Stimulated activated CD8-positive, alpha-beta memory T cell treated with anti-CD3 and anti-CD28 coated beads, Interleukin-15, amount 100 ng/mL, for 24 hours (primary cell): ENCODE measurements at places on chromosomes 2 and 18.

- DNase-seq = no peak
These were observed 55.0 kb downstream of the ODC1 start for GRCh38 chr2:10392951-10393639.

DNA sequence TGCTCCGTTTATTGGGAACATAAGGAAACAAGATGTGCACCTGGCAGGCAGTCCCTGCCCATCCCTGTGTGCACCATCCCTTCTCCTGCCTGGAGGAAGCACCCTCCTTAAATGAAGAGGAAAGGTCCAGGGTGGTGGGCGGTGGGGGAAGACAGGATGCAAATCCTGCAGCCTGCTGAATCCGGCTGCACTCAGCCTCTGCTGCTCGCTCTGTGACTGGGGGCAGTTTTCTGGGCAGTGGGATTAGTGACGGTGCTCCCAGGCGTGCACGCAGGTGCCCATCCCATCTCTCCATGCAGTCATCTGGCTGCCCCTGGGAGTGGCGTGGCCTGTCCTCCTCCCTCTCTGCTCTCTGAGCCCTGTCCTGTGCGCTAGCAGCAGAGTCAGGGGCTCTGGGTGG lies 371.3 kb upstream of the MYT1L start:
- DNase-seq = no peak

DNA sequence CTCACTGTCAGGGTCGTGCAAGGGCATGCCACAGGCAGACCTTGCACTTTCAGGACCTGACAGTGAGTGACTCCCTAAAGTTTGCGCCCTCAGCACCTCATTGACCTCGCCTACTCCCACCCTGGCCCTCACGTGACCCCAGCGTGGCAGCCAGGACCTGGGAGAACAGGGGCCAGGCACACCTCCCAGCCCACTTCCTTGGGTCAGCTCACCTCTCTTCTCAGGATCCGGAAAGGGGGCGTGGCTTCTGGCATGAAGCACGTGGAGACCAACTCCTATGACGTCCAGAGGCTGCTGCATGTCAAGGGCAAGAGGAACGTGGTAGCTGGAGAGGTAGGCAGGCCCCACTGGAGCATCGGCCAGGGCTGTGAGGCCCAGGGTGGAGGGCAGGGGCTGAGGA lies 8.8 kb downstream of the VIL1 start:
- DNase-seq = no peak

DNA sequence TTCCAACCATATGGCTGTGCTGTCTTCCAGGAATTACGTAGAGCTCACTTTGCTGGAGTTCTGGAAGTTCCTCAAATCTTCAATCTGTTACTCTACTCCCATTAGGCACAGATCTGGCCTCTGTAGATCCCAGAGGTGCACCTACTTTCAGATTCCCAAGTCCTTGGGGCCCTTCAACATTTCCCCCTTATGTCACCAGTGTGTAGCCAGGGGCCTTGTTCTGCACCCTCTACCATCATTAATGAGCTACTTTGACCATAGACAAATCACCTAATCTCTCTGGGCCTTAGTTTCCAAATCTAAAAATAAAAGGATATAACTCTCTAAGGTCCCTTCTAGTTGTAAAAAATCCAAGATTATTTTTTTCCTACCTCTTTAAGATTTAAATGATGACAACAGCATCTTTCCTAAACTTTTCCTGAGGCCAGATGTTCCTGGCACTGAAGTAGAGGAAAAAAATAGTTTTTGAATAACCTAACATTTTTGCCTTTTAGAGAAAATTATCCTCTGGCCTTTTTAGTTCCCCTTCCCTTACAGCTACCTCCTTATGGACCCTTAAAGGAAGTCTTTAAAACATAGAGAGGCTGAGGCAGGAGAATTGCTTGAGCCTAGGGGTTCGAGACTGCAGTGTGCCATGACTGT lies 31.0 kb upstream of the WIPF1 start:
- DNase-seq = no peak

DNA sequence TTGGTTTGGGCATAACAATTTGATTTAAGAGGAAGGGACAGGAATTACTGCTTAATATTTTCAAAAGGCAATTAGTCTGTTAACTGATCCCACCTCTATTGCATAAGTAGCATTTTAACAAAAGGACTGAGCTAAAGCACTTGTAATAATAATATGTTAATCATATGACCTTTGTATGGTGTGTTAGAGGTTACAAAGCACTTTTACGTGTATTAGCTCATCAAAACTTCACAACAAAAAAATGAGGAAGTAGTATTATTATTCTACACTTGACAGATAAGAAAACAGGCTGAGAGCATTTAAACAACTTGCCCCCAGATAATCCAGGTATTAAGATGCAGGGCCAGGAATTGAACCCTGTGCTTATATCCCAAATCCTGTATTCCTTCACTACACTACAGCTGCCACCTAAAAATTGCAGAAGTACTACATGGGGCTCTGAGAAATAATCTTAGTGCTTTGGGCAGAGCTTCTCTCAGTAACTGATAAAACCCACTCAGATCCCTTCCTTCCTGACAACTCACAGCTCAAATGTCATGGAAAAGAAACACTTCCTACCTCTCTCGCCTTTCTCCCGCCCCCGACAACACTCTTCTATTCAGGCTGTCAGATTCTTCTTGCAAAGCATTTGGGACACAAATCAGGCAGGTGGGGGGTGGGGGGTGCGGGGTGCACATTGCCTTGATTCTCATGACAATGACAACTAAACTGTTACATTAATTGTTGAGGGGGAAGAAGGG lies 20.7 kb upstream of the KCTD1 start:
- DNase-seq = no peak

DNA sequence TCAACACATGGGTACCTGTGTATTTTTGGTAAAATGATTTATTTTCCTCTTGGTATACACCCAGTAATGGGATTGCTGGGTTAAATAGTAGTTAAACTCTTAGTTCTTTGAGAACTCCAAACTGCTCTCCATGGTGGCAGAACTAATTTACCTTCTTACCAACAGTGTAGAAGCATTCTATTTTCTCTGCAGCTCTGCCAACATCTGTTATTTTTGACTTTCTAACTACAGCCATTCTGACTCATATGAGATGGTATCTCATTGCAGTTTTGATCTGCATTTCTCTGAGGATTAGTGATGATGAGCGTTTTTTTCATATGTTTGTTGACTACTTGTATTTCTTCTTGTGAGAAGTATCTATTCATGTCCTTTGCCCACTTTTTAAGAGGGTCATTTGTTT lies 180.6 kb downstream of the FSIP2 start:
- no peak for DNase-seq

DNA sequence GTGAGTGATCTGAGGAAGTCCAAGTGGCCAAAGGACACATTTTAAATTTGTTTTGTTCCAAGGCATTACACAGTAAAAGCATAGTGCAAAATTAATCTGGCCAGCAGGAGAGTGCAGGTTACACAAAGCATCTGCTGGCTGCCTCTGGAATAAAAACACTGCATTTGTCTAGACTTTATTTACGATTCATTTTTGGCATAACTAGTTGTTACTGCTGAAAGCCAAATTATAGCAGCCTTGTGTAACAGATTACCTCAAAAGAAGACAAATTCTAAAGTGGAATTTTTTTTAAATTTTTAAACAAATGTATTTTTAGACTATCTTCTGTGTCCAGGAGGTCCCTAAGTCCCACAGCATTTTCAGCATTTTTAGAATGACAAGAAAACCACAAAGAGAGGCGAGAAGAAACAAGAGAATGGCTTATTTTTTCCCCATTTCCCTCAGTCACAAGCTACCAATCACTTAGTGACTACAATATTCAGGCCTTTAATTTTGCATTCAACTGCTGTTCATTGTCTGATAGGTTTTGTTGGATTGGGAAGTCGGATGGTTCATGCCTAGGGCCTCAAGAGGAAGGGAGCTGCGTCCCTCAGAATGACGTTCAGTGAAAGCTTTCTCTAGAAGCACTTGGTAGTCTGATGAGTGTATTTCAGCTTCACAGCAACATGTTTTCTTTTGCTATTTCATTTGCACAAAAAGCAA lies 46.0 kb downstream of the TMEFF2 start:
- no peak for DNase-seq

DNA sequence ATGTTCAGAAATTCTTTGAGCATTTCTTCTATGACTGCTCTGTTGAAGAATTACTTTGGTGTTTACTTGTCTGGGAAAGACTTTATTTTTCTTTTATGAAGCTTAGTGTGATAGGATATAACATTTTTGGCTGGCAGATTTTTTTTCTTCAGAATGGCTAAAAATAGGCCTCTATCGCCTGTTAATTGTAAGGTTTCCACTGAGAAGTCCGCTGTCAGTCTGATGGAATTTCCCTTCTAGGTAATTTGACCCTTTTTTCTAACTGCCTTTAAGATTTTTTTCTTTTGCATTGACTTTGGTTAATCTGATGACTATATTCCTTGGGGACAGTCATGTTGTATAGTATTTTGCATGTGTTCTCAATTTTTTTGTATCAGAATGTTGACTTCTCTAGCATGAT lies 590.7 kb downstream of the ADCYAP1 start:
- DNase-seq = no peak
